ENCODE measurements at places on chromosomes 1 and 21. TPM values are rescaled to one million over a fixed set of nuclear protein-coding genes. Genes with fewer than 3 reads are reported as not detected.
A peak's percentile ranks its signal among the peaks of the same experiment; 100 is the strongest.

DNA sequence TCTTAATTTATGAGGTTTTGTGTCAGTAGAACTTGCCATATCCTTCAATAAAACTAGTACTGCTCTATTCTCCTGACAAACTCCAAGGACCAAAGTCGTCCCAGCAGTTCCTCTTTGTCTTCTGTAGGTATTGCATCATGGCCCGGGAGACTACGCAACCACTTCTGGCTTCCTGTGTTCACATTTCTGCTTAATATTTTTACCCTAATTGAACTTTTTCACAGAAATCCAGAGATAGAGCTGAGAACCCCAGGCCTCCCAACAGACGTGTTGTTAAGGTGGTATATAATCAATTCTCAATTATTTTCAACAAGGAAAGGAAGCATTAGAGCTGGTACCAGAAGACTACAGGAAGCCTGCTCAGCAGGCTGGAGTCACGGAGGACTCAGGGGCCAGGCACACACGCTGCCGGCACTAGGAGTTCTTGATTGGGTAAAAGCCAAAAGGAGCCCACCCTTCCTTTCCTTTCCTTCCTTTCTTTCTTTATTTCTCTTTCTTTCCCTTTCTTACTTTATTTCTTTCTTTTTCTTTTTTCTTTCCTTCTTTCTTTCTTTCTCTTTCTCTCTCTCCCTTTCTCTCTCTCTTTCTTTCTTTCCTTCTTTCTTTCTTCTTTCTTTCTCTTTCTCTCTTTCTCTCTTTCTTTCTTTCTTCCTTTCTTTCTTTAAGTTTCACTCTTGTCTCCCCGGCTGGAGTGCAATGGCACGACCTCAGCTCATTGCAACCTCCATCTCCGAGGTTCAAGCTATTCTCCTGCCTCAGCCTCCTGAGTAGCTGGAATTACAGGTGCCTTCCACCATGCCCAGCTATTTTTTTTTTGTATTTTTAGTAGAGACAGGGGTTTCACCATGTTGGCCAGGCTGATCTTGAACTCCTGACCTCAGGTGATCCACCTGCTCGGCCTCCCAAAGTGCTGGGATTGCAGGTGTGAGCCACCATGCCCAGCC is 173.7 kb downstream of the ZBTB18 start:
- H3K27me3 ChIP-seq: no peaks in the 10 kb centered on the region
- H3K4me1 ChIP-seq: no peaks in the 10 kb centered on the region
- H3K36me3 ChIP-seq: no peaks in the 10 kb centered on the region
- no peak overlapping the region for H3K27ac ChIP-seq

- H3K4me3 ChIP-seq: no peak overlapping the region
- H3K27ac ChIP-seq: no peak overlapping the region
- no peaks in the 10 kb centered on the region for H3K27me3 ChIP-seq
- no peaks in the 10 kb centered on the region for H3K36me3 ChIP-seq
- H3K4me1 ChIP-seq: no peaks in the 10 kb centered on the region
Observed at GRCh38 chr1:57632401-57632800, 208.5 kb upstream of the DAB1 start.

- H3K4me3 ChIP-seq: no peak overlapping the region
- H3K27ac ChIP-seq: peak overlapping the region; percentile 87
- DNase-seq: peak; percentile 95
Observed at GRCh38 chr1:230191079-230191804, 124.2 kb downstream of the GALNT2 start.

NDUFS2 gene
- total RNA-seq: 148 TPM

MTMR11 gene
- total RNA-seq: 1.6 TPM

KCNJ9 gene
- total RNA-seq: not detected

LIN28A gene
- total RNA-seq: not detected

DNA sequence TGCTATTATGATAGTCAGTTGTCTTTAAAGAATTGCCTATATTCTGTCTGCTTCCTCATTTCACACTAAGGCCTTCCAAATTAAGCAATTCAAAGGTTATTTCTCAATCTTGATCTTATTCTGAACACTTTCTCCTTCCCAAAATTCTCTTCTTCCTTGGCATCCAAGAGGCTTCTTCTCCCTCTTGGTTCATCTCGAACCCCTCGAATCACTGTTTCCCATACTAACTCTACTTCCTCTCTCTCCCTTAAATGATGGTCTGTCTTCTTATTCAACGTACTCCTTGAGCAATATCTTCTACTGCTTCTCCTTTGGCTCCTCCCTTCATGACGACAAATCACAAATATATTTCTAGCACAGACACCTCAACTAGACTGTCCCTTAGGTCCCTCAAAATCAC is 4.5 kb downstream of the COPA start:
- DNase-seq: no peak
- H3K36me3 ChIP-seq: peaks cover 57% of the 10 kb centered on the region

DNA sequence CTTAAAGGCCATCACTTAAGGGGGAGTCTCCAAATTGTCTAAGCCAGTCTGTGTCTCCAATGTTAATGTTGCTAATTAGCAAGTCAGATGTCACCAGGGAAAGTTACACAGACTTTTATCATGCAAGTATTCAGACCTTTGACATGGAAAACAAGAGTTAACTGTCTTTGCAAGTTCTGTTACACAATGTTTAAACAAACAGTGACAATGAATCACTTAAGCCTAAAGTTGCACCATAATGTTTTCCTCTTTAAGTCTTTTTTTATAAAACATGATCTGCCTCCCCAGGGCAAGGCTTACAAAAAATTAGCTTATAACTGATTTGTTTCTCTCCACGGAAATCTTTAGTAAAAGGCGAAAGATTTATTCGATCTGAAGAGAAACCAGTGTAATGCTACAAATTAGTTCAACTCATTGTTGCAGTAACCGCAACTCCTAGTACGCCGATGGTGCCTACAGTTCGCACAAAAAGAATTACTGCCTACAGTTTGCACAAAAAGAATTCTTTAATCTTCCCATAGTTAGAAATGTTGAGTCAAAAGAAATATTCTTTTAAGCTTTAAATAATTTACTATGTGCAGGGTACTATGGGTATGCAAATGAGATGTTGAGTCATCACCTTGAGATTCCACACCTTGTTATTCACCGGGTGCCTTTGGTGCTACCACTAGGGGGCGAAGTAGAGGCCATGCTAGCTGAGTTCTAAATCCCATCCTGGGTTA is 45.3 kb downstream of the HHAT start:
- no peak overlapping the region for H3K4me3 ChIP-seq
- no peaks in the 10 kb centered on the region for H3K27me3 ChIP-seq
- DNase-seq: no peak
- H3K4me1 ChIP-seq: no peaks in the 10 kb centered on the region
- no peaks in the 10 kb centered on the region for H3K36me3 ChIP-seq
- H3K27ac ChIP-seq: peak overlapping the region; percentile 9

KCNT2 gene
- total RNA-seq: 3.9 TPM

- peak within 1 kb of the TSS; percentile 94 for H3K4me3 ChIP-seq
- peak within 1 kb of the TSS; percentile 98 for H3K27ac ChIP-seq
- H3K27me3 ChIP-seq: no peaks in the 10 kb centered on the region
- DNase-seq: peak; percentile 92
Observed at GRCh38 chr1:56578963-56579875, at the start of gene PLPP3. Gene PLPP3 (minus strand): TSS chr1:56579563. CDS start chr1:56579016, 547 bp downstream.

BARHL2 gene
- total RNA-seq: not detected

DNA sequence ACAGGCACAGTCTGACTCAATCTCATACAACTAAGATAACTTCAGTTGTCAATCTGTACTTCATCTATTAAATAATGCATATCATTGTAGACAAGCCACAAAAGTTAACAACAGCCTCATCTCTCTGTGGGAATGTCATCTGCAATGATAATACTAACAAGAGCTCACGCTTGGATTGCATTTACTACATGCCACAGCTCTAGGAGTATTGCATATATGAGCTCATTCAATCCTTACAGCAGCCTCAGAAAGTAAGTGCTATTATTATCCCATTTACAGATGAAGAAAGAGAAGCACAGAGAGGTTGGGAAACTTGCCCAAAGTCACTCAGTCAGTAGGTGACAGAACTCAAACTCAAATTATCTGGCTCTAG is 105.7 kb upstream of the GUCA2B start:
- DNase-seq: no peak
- H3K4me1 ChIP-seq: no peaks in the 10 kb centered on the region
- no peak overlapping the region for H3K27ac ChIP-seq
- H3K4me3 ChIP-seq: no peak overlapping the region

DNA sequence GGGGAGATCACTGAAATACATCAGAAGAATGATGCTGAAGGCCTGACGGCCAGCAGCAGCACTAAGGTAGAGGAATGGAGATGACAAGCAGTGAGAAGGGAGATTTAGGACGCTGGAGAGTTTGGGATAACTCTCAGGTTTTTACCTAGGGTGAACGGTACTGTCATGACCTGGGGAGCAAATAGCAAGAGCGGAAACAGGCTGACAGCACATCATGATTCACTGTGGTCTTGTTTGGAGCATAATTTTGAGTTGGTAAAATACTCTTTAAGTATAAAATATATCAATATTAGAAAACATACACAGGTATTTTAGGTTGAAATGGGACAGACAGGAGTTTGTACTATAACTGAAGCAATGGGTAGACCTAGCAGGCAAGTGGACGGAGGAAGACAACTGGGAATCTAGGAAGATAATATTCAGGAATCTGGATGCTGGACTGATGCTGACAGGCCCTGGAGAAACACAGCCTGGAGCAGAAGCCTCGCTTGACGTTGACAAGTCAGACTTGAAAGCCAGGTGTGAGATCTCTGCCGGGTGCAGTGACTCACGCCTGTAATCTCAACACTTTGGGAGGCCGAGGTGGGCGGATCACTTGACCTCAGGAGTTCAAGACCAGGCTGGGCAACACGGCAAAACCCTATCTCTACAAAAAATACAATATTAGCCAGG is 33.3 kb downstream of the ALG14 start:
- H3K4me3 ChIP-seq: no peak overlapping the region
- no peak for DNase-seq
- no peak overlapping the region for H3K27ac ChIP-seq
- no peaks in the 10 kb centered on the region for H3K27me3 ChIP-seq
- no peaks in the 10 kb centered on the region for H3K36me3 ChIP-seq
- H3K4me1 ChIP-seq: peaks cover 16% of the 10 kb centered on the region

GRCh38 chr21:33841561-33841960 is 74.0 kb downstream of the ATP5PO start:
- no peak overlapping the region for H3K4me3 ChIP-seq
- no peaks in the 10 kb centered on the region for H3K27me3 ChIP-seq
- peaks cover 16% of the 10 kb centered on the region for H3K36me3 ChIP-seq
- H3K4me1 ChIP-seq: no peaks in the 10 kb centered on the region

DNA sequence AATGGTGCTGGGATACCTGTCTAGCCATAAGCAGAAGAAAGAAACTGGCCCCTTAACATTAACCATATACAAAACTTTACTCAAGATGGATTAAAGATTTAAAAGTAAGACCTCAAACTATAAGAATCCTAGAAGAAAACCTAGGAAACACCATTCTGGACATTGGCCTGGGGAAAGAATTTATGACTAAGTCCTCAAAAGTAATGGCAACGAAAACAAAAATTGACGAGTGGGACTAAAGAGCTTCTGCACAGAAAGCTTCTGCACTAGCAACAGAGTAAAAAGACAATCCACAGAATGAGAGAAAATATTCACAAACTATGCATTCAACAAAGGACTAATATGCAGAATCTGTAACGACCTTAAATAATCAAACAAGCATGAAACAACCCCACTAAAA is 66.7 kb downstream of the NME7 start:
- no peak overlapping the region for H3K27ac ChIP-seq
- H3K27me3 ChIP-seq: no peaks in the 10 kb centered on the region
- no peak for DNase-seq
- H3K4me1 ChIP-seq: no peaks in the 10 kb centered on the region

- peak overlapping the region; percentile 74 for H3K27ac ChIP-seq
- H3K4me3 ChIP-seq: no peak overlapping the region
- H3K36me3 ChIP-seq: no peaks in the 10 kb centered on the region
Observed at GRCh38 chr1:185595835-185596667, 138.1 kb upstream of the HMCN1 start.

G0S2 gene
- 212 TPM for total RNA-seq

GRCh38 chr1:162956922-162957321 is 95.9 kb upstream of the CCDC190 start:
- no peak overlapping the region for H3K27ac ChIP-seq
- H3K27me3 ChIP-seq: no peaks in the 10 kb centered on the region
- DNase-seq: no peak
- H3K4me1 ChIP-seq: no peaks in the 10 kb centered on the region

DNA sequence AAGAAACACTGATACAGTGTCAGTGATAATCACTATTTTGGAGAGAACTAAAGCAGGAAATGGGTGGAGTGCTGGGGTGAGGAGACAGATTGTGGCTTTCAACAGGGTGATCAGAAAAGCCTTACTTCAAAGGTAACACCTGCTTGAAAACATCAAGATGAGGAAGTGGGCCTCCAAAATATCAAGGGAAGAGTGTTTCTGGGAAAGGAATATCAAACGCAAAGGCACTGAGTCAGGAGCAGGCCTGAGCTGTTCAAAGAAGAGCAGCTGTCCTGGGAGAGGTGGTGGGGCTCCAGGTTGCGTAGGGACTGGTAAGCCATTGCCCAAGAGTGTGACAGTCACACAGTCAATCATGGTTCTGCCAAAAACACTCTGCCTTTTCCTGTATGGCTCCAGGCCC is 47.1 kb upstream of the ATP1A1 start:
- H3K27me3 ChIP-seq: no peaks in the 10 kb centered on the region
- H3K4me1 ChIP-seq: no peaks in the 10 kb centered on the region
- no peak for DNase-seq
- H3K36me3 ChIP-seq: no peaks in the 10 kb centered on the region

KCNQ4 gene
- total RNA-seq: 1.7 TPM

DNA sequence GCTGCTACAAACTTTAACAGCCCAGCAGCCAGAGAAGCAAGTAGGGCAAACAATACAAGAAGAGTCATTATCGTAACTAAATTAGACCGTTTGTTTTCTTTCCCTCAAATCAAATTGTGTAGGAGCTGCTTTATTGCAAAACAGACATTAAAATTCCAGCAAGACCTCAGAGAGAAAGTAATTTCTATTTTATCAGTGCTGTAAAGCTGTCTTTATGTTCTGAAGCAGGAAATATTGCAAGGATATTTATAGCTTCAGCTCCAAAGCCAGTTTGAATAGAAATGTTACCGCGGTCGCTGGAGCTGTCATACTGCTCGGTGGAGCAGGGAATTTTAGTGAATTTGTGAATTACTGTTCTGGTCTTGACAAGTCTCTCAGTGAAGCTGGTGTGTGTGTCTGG is 503.8 kb upstream of the PLXNA2 start:
- no peaks in the 10 kb centered on the region for H3K36me3 ChIP-seq
- no peak overlapping the region for H3K4me3 ChIP-seq
- H3K27me3 ChIP-seq: no peaks in the 10 kb centered on the region
- H3K4me1 ChIP-seq: no peaks in the 10 kb centered on the region

Measured in right atrium auricular region (tissue), 2 donors.